ENCODE measurements at places on chromosomes 13 and 19.

GRCh38 chr19:55598719-55599467 is 424 bp downstream of the FIZ1 start:
- DNase-seq: peak; percentile 98

- no peak for DNase-seq
Measured at GRCh38 chr19:54233941-54234340, 8.6 kb downstream of the LILRA6 start.

DNA sequence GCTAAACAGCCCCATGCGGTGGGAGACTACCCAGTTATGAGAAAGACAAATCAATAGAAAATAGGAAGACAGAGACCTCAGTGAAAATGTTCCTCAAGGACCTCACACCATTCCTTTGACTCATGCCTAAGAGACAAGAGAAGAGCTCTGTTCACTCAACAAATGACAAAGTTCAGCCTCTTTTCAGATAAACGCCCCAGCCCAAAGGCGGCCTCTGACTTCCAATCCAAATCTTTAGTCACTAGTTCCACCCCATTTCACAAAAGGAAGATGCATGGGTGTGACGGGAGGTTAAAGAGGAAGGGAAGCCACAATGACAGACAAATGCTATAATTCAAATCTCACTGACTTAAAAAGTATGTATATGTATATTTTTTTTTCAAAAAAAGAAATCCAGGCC is 8.1 kb downstream of the CARS2 start:
- no peak for DNase-seq

DNA sequence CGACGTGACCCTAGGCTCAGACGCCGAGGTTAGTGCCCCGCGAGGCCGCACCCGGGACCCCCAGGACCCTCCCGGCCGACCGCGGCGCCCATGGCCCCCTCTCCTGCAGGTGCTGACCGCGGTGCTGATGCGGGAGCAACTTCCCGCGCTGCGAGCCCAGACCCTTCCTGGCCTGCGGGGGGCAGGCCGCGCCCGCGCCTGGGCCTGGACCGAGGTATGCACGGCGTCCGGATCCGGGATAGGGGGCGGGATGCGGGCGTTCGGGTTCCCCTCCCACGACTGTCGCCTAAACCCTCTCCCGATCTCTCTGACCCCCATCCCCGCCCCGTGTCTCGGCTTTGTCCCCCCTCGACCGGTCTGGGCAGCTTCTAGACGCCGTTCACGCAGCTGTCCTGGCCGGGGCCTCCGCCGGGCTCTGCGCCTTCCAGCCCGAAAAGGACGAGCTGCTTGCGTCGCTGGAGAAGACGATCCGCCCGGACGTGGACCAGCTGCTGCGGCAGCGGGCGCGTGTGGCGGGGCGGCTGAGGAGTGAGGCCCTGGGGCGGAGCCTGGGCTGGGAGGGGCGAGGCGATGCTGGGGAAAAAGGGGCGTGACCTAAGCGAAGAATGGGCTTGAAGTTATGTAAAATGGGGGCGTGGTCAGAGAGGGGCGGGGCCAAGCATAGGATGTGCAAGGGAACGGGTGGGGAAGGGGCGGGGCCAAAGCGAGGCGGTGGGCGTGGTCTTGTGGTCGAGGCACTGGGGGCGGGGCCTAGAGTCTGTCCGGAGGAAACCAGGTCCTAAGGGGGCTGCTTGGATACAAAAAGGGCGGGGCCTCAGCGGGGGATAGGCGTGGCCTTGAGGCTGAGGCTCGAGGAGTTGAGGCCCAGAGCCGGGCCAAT is 16.0 kb upstream of the COLGALT1 start:
- DNase-seq: peak; percentile 87

DNA sequence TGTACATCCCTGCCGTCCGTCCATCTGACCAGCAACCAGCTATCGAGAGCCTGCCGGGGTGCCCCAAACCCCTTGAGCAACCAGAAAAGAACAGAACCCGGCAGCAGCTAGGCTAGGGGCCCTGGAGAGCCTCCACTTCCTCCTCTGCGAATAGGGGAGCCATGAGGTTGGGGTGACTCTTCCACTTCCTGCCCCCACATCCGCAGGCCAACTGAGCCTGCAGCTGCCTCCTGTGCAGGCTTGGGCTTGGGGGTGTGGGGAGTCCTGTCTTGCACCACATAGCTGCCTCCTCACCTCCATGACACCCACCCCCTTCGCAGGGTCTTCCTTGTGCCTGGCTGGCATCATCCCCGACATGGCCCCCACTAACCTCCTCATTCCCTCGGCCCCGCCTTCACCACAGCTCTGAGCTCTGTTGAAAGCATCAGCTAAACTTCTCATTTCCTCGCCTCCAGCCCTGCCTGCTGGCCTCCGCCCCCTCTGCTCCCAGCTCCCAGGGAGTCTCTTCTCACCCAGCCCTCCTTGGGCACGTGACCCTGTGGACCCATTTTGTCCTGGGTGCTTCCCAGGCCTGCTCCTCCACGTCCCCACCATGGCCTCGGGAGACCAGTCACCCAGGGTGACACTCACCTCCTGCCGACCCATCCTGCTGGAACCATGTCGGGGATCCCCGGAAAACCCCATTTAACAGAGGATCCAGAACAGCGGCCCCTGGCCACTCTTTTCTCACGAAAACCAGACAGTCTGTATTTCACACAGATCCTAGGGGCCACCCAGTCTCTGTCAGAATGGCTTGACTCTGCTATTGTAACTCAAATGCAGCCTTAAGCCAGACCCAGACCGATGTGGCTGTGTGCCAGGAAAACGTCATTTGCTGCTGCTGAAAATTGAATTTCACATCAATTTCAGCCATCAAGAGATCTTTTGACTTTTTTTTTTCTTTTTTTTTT is 50.4 kb downstream of the MYO9B start:
- no peak for DNase-seq

DNA sequence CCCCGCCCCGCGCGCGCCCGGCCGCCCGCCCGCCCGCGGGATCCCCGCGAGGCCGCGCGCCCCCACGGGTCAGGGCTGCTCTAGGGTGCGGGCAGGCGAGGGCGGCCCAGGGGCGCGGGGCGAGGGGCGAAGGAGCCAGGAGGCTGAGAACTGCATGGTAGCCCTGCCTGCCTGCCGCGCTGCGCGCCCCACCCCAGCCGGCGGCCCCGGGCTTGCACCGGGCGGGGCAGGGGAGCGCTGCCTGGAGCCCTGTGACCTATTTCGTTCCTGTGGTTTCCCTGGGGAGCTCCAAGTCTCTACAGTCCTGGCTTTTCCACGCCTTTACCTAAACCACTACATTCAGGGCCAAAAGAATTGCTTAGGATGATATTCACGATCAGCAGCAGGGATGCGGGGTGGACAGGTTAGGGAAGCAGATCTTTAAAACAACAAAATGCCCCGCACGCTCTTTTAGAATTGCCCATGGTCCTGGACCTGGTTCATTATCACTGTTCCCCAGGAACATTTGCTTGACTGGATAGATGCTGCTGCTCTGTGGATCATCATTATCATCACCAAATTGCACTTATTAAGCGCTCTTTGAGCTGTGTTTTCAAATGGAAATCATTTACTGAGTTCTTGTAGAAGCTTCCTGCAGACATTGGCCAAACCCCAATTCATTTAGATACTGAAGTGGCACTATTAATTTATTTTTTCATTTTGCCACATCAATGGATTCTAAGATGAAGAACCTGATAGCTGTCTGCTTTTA is 421 bp upstream of the GPR12 start:
- peak; percentile 3 for DNase-seq

DNA sequence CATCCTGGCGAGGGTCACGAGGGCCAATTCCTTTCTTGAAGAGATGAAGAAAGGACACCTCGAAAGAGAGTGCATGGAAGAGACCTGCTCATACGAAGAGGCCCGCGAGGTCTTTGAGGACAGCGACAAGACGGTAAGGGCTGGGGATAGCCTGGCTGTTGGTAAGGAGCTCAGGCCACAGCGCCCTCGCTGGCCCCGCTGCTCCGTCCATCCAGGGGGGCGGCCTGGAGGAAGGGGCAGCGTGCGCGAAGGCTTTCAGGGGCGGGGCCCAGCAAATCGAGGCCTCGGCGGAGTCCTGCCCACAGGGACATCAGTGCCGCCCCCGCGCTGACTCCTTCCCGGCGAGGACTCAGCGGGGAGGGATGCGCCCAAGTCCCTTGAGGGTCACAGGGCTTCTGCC is 6.9 kb downstream of the F10 start:
- no peak for DNase-seq

- no peak for DNase-seq
Measured at GRCh38 chr13:111484959-111485358, 164.5 kb downstream of the TEX29 start.

- DNase-seq: no peak
Measured at GRCh38 chr19:19300613-19301012, 19.7 kb downstream of the SUGP1 start.

GRCh38 chr19:35696835-35697234 is 7.5 kb upstream of the ZBTB32 start:
- no peak for DNase-seq

DNA sequence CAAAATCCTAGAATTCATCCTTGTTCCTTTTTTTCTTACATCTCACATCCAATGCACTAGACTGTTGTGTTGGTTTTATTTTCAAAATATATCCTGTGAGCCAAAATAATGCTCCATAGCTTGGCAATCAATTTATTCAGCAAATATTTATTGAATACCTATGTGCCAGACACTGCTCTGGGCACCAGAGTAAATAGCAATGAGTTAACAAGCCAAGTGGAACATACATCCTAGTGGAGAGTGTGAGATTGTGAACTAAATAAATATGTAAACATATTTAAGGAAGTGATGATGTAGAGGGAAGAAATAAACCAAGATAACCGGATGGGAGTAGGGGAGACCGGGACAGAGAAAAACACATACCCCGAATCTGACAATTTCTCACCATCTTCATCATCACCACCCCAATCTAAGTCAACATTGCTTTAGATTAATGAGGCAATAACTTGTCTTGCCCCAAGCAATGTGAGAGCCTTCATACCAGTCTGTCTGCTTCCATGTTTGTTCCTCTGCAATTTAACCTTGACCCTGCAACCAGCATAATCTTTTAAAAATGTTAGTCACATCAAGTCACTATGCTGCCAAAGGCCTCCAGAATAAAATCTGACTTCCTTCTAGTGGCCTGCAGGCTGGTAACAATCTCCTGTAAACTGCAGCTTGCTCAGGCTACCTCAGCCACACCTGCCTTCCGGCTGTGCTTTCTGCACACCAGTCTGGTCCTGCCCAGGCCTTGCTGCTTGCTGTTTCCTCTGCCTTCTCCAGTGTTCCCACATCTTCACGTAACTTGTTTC is 199.2 kb downstream of the DLEU7 start:
- DNase-seq: no peak

GRCh38 chr19:18523841-18524240 is 2.0 kb upstream of the ELL start:
- DNase-seq: no peak

DNA sequence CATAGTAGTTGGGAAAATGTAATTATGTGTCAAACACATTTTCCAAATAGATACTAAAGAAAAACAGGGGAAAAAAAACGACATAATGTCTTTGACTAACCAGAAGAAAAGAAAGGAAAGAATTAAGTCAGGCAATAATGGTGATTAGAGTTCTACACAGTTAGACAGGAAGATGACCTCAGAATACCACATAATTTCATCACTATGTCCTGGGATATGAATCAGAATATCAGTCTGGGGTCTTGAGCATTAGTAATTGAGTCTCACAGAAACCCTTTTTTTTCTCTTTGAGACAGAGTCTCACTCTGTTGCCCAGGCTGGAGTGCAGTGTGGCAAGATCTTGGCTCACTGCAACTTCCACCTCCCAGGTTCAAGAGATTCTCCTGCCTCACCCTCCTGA is 503.4 kb downstream of the SLITRK1 start:
- DNase-seq: no peak

GRCh38 chr13:31179754-31180153 is 18.1 kb upstream of the HSPH1 start:
- DNase-seq: no peak

DNA sequence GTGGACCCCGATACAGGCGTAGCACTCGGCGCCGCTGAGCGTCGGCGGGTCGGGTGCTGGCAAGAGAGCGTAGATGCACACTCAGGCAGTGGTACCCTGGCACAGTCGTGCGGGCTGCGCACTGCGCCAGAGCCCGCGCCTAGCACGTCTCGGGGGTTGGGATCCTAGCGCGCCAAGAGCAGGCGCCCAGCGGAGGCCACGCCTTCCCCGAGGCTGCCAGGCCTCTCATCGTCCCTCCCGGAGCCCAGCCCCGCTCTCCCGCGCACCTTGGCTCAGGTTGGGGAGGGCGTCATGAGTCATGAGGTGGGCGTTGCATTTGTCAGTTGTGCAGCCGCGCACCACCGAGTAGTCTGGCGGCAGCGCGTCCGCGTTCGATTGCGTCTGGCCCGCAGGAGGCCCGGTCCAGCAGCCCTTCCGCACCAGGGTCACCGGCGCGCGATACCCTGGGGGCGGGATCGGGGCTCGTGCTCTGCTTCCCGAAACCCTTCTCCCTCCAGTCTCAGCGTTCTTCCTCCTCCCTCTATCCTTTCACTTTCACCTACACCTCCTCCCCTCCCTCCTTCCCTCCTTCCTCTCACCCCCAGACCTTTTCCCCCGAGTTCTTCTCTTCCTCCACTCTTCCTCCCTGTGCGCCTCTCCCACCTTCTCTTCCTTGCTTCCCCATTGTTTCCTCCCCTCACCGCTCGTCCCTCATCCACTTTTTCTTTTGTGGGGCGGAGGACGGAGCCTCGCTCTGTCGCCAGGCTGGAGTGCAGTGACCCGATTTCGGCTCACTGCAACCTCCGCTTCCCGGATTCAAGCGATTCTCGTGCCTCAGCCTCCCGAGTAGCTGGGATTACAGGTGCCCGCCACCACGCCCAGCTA is 3.5 kb downstream of the LYPD5 start:
- peak; percentile 88 for DNase-seq

DNA sequence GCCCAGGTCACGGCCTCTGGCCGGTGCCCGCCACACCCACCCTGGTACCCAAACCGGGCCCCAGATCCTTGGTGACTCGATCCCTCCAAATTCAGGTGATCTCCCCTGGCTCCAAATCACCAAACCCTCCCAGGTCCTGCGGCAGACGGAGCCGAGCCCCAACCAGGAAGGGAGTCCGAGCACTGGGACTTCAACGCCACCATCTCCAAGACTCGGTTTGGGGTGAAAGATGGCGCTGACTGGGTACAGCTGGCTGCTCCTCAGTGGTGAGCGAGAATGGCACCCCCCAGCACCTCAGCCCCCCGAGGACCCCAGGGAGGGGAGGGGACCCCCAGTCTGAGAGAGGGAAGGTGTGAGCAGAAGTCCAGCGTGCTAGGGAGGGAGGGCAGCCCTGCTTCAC is 2.3 kb downstream of the CEACAM16 start:
- DNase-seq: no peak

- DNase-seq: peak; percentile 71
Measured at GRCh38 chr19:12801466-12802266, at the start of the genes PRDX2 and THSD8. TSS of gene PRDX2 (minus strand) at chr19:12801800. CDS start at chr19:12801261, 539 bp downstream. TSS of gene THSD8 (plus strand) at chr19:12802069. CDS start at chr19:12802072, 3 bp downstream.

DNA sequence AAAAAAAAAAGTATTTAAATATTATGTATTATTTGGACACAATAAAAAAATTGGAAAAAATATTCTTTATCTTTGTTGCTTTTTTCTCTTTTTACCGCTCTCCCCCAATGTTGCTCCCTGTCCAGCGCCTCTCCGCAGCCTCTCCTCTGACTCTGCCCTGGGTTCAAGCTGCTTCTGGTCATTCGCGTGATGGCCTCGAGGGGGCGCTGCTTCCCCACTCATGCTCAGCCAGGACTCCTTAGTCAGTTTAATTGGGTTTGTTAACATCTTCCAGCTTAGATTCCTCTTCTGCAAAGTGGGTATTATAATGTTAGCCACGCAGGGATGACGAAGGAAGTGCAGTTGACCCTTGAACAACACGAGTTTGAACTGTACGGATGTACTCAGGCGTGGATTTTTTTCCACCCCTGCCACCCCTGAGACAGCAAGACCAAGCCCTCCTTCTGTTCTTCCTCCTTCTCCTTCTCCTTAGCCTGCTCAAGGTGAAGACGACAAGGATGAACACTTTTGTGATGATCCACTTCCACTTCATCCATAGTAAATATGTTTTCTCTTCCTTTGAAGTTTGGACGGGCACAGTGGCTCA is 4.9 kb upstream of the NWD1 start:
- DNase-seq: peak; percentile 59

- DNase-seq: no peak
Measured at GRCh38 chr19:42498169-42498757, 30.0 kb downstream of the CEACAM1 start.

Measured in Calu3 (cell line).